Stimulated activated CD8-positive, alpha-beta memory T cell treated with anti-CD3 and anti-CD28 coated beads, Interleukin-4, amount 100 ng/mL, for 4 hours (primary cell): ENCODE measurements at places on chromosomes 6 and 20.

DNA sequence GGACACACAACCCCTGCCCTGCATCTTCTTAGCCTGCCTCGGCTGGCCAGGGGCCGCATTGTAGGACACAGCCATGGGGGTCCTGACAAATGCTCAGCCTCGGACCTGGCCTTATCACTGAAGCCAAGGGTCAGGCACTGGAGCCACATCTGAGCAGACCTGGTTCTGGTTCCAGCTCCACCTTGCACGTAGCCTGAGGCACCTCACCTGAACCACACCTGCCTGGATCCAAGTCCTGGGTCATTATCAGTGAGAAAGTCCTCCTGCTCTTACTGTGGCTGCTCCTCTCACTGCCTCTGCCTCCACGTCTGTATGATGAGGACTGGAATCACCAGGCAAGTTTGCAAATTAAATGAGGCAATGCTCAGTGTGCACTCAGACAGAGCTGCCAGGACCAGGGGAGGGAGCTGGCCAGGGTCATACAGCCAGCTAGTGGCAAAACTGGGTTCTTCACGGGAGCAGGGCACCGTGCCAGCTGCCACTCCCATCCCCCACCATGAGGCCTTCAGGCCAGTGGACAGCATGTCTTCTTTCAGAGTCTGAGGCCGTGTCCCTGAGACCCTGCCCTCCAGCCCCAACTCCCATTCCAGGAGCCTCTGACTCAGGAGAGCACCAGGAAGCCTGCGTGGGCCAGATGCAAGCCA lies 40.2 kb downstream of the MRPL14 start:
- no peak for DNase-seq

DNA sequence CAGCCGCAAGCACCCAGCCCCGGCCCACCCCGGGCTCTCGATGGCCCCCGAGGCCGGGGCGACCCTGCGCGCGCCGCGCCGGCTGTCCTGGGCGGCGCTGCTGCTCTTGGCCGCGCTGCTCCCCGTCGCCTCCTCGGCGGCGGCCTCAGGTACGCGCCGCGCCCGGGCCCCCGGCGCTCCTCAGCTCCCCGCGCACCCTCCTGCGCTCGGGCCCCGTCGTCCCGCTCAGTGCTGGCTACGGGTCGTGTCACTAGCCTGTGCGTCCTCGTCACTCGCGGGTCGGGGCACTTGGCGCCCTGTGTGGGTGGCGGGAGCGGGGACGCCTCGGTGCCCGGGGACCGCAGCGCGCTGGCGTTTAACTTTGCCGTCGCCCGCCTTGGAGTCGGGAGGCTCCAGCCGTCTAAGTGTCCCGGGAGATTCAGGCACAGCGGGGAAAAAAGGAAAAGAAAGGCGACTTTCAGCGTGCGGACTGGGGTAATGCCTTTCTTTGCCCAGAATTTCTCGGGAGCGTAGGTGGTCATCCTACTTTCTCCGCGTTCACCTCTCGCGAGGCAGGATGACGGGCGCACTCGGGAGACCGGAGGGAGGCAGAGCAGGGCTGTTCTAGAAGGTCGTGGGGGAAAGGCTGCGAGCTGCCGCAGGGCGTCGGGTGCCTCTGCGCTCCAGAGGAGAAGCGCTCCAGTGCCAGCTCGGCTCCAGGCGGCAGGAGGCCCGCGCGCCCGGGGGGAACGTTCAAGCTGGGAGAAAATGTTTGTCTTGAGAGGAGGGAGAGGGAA lies 545 bp downstream of the FNDC1 start:
- no peak for DNase-seq

DNA sequence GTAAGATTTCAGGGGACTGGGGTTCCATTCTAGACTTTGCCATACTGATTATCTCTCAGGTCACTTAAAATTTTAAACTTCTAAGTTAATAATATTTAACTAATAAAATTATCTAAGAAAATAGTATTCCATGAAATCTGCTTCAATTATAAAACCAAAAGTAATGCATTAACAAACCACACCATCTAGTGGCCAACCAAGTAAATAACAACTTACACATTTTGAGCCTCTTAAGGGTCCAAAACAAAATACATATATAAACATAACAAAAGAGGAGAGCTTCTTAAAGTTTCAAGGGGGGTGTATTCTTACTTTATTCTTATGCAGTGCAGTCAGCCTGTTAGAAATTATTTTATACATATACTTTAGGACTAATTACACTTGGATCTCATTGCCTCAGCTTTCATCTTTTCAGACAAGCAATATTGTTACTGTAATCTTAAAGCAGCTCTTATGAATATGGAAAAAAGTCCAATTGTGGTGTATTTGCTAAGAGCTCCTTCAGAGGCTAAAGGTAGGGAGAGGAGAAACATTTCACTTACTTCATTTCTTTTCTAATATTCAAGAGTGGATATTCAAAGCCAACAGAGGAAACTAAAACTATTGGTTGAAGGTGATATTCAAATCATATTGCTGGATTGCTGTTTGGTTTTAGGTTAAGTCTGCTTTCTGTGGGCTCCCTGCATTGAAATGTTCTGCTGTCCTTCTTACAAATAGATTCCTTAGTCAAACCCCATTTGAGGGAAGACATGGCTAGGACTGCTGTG lies 199.7 kb upstream of the SIM1 start:
- DNase-seq, result no peak

GRCh38 chr6:35895560-35895959 lies 25.3 kb downstream of the SRPK1 start:
- no peak for DNase-seq

GRCh38 chr6:159826004-159826403 lies 25.9 kb downstream of the PNLDC1 start:
- no peak for DNase-seq

DNA sequence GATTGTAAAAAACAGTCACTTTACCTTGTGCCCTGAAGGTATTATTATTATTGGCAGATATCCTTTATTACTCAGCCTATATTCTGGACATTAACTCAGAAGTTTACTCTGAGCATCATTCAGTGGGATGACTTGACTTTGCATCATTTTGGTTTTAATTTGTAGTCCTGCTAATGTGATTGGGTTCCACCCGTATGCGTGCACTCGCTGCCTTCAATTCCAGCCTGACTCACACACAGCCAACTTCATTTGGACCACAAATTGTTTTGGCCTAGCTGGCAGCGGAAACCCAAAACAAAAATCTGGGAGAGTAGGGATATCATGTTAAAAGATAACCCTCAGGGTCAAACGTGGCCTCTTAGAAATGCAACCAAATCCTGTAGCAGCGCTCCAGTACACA lies 704.4 kb upstream of the SLC35B3 start:
- no peak for DNase-seq
